ENCODE measurements at places on chromosomes 3 and 15.

- DNase-seq: no peak
Measured at GRCh38 chr3:43964640-43965039, 273.9 kb downstream of the ABHD5 start.

DNA sequence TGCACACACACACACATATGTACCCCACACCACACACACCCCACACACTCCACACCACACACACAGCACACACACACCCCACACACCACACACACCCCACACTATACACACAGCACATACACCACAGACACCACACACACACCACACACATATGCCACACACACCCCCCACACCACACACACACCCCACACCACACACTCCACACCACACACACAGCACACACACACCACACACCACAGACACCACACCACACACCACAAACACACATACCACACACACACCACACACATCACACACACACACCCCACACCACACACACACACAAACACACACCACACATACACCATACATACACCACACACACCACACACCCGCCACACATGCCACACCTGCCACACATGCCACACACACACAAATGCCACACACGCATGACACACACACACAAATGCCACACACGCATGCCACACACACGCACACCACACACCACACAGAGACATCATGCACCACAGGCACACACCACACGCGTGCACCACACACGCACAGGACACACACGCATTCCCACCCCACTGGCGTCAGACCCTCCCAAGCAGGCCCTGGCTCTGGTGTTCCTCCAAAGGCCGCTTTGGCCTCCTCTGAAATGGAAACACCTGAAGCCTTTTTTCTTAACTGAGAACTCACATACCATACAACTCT, 15.7 kb downstream of the CHST13 start:
- no peak for DNase-seq

DNA sequence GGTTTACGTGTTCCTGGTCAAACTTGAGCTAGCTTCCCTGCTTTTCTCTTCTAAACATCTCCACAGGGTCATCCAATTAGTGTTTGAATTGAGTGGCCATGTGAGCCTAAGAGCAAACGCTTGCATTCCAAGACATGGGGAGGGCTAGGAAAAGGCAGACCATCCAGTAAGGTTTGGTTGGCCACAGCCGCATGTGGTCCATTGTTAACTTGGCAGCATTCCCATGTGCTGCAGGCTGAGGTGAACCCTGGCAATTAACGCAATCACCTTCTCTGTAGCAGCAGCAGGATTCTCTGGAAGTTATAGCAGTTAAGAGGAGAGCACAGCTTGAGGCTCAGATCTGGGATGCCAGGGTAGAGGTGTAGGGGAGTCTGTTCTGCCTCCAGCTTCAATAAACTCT, 502.2 kb upstream of the LMCD1 start:
- DNase-seq: no peak

- no peak for DNase-seq
Measured at GRCh38 chr3:17090280-17090983, 205.7 kb downstream of the PLCL2 start.

- no peak for DNase-seq
Measured at GRCh38 chr15:89015412-89016097, 72.7 kb upstream of the ABHD2 start.

DNA sequence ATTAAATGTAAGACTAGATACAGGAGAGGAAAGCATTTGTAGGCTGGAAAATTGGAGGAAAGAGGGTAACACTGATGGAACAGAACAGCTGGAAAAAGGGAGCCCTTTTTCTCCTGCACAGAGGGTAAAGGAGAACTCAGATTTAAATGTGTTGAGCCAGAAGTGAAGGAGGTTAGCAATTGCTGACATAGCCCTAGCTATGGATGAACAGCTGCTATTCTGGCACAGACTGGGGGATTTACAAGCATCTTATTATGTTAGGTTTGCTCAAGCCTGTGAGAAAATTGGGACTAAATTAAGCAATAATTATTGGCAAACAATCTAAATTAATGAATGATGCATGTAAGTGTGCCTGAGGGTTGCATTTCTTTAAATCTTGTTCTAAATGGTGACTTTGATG, 40.6 kb upstream of the PRR20G start:
- DNase-seq: peak; percentile 58

GRCh38 chr3:66140743-66141372, 79.9 kb upstream of the SLC25A26 start:
- no peak for DNase-seq
